ENCODE measurements at places on chromosomes 11 and 22.

GRCh38 chr11:1007279-1007678 lies 29.2 kb downstream of the MUC6 start:
- DNase-seq = no peak

GRCh38 chr11:88415495-88415894 lies 78.0 kb upstream of the CTSC start:
- no peak for DNase-seq

GRCh38 chr11:2182692-2183474 lies 11.3 kb upstream of the TH start:
- no peak for DNase-seq

- no peak for DNase-seq
These were observed 20.9 kb downstream of the KREMEN1 start for GRCh38 chr22:29093501-29094300.

- no peak for DNase-seq
These were observed 7.9 kb downstream of the INPPL1 start for GRCh38 chr11:72232260-72233055.

- no peak for DNase-seq
These were observed 202.1 kb downstream of the ADAMTS15 start for GRCh38 chr11:130650456-130651030.

DNA sequence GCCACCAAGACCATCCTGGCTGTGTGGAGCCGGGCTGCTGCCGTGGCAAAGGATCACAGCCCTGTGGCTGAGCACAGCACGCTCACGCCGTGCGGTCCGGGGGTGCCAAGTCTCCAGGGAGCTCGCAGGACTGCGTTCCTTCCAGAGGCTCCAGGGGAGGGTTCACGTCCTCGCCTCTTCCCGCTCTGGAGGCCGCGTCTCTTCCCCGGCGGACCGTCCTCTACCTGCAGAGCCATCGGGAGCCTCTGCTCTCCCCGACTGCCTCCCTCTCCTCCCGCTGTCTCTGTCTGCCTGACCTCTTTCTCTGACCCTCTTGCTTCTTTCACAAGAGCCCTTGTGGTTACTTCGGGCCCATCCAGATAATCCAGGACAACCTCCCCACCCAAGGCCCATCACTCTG lies 11.4 kb upstream of the MUC5AC start:
- DNase-seq = no peak

GRCh38 chr11:81852896-81853295 lies 880.8 kb downstream of the FAM181B start:
- DNase-seq = no peak

DNA sequence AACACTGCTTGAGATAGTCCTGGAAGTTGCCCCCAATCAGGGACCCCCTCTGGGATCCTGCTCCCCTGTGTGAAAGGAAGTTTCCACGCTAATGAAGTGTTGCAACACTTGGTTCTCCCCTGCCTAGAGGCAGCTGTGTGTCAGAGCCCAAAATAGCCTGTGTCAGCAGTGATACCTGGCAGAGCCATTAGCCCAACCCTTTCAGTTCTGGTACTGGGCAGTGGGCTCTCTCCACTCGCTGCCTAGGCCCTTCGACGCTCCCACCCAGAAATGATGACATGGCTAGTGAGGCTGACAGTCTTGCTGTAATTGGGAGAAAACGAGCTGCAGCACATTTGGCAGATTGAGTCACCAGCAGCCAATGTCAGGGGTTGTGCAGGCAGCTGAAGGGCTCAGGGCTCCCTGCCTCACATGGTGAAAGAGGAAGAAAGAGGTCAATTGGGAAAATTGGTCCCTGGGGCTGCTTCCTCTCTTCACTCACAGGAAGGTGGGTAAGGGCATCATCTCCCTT lies 1.4 kb upstream of the NXF1 start:
- no peak for DNase-seq

DNA sequence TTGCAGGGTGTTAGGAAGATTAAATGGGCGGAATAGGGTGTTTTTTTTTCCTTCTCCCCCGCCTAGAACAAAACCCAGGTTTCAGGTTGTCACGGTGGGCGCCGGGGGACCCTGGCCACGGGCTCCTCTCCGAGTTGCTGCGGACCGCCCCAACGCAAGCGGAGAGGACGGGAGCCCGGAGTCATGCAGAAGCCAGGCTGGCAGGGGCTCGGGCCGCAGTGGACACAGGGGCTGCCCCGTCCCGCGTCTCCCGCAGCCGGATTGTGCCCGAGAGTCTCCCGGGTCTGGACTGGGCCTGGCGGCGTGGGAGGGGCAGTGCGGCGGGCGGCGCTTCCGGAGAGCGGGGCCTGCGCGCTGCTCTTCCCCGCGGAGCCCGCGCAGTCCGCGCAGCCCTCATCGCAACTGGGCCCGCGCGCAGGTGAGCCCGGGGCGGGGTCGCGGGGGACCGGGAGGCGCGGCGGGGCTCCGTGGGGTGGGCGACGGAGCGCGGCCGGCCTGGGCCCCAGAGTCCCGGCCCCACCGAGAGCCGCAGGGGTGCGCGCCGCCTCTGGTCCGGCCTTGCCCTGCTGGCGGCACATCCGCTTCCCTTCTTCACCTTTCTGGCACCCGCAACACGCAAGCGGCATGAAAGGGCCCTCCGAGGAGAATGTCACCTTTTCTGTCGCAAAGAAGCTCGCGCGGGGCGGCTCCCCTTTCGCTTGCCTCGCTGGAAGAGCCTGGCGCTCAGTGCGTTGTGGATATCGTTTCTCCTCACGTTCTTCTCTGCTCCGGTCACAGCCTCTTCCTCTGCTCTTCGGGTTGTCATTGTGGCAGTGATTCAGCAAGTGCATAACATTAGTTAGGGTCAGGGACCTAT lies at the start of gene TIRAP:
Gene TIRAP (plus strand): TSS at position 358 of the 856 bp plus-strand sequence. CDS start 7,802 bp downstream, outside the sequence.
- DNase-seq = no peak

DNA sequence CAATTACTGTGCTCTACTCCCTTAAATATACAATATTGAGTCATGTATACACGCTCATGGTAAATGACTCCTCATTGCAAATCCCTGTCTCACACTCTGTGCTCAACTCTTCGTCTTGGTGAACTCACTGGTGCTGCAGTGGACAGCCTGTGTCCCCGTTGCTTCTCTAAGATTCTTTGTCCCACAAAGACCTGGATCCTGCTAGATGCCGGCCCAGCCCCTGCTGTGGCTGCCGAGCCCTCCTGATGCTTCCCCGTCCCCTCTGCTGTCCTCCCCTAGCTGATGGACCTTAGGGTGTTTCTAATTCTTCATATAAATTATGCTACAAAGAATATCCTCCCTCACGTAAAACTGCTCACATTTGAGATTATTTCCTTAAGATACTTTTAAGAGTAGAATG lies 5.5 kb downstream of the APOL2 start:
- DNase-seq = no peak

- DNase-seq = no peak
These were observed 48.1 kb downstream of the CNTN5 start for GRCh38 chr11:99068832-99069231.

GRCh38 chr11:94801866-94802460 lies 33.8 kb downstream of the AMOTL1 start:
- DNase-seq = no peak

DNA sequence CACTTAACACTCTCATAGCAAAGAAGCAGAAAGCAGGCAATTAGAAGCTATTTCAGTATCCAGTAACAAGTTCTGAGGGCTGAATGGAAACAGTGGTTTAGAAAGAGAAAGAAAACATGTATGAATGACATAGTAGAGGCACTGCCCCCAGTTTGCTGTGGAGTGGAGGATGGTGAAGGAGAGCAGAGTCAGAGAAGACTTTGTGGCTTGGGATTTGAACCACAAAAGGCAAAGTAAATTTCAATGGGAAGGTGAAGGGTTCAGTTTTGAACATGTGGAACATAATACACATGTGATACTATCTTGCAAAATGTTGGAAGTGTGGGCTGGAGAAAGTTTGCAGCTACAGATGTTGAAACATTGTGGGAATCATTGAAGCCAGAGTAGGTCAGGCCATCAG lies 81.4 kb downstream of the SNX19 start:
- DNase-seq = no peak

GRCh38 chr11:11476971-11477645 lies 124.1 kb upstream of the CSNK2A3 start:
- DNase-seq = no peak

DNA sequence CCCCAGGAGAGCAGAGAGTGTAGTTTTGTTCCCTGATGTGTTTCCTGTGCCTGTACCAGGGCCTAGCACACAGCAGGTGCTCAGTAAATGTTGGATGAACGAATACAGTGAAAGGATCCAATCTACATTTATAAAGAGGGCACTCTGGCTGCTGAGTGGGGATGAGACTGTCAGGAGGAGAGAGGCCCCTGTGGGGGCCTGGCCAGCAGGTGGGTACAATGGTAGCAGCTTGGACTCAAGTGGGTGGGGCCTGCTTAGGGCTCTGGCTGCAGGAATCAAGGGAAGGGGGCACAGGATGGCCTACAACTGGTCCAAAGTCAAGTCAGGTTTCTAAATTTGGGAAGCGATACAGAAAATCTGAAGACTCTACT lies 156.6 kb upstream of the GRK3 start:
- no peak for DNase-seq

- no peak for DNase-seq
These were observed 6.6 kb upstream of the FUT4 start for GRCh38 chr11:94537031-94537600.

DNA sequence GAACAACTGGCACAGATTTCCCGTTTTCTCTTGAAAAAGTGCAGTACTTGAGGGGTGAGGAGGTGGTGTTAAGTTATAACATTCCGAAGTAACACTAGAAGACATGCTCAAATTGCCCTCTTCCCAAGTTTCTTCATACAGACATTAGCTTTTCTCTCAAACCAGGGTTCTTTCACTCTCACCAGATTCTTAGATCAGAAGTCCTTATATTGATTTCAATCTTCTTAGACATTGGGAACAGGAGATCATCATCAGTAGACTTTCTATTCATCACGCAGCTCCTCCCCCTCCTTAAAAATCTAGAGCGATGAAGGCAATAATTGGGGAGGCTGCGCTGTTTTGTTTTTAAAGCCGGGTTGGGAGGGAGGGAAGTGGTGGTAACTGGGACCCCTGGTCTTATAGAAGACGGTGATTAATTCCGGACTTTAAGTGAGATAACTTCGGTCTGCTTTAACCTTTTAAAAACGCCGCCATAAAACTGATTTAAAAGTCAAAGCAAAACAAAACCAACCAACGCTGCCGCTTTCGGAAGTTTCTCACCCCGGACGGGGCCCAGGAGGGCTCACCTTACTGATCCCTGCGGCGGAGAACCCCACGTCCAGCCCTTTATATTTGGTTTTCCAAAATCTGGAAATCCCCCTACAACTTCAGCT lies 665 bp downstream of the USP28 start:
- DNase-seq = no peak

DNA sequence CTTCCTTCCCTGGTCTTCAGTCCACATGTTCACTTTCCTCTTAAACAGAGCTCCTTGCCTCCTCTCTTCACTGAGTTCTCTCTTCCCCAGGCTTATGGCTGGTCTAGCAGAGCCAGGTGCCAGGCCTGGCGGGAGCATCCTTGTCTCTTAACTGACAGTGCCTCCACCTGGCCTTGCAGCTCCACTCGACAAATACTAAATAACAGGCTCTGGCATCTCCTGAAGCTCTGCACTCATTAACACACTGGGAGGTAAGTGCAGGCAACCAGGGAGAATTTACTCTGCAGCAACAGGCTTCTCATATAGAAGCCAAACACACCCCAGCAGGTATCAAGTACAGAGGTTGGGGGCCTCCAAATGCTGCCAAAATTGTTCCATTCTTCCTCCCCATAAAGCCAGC lies 438.1 kb downstream of the SOX6 start:
- DNase-seq = no peak

- no peak for DNase-seq
These were observed 86.2 kb downstream of the BDNF start for GRCh38 chr11:27614092-27614491.

DNA sequence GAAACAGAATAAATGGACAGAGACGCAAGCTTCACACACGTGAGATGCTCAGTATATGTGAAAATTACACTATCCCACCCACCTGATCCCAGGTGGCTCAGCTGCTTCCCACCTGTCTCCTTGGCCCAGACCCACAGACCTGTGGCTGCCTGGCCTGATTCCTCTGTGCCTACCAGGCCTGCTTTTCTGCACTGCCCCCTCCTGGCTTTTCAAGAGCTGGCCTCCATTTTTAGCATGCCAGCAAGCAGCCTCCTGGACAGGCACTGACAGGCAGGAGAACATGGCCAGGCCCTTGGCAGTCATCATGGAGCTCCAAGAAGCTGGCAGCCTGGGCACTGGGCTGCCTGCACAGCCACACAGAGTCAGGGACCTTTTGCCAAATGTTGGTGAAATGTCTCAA lies 79.5 kb upstream of the HMGXB4 start:
- no peak for DNase-seq

DNA sequence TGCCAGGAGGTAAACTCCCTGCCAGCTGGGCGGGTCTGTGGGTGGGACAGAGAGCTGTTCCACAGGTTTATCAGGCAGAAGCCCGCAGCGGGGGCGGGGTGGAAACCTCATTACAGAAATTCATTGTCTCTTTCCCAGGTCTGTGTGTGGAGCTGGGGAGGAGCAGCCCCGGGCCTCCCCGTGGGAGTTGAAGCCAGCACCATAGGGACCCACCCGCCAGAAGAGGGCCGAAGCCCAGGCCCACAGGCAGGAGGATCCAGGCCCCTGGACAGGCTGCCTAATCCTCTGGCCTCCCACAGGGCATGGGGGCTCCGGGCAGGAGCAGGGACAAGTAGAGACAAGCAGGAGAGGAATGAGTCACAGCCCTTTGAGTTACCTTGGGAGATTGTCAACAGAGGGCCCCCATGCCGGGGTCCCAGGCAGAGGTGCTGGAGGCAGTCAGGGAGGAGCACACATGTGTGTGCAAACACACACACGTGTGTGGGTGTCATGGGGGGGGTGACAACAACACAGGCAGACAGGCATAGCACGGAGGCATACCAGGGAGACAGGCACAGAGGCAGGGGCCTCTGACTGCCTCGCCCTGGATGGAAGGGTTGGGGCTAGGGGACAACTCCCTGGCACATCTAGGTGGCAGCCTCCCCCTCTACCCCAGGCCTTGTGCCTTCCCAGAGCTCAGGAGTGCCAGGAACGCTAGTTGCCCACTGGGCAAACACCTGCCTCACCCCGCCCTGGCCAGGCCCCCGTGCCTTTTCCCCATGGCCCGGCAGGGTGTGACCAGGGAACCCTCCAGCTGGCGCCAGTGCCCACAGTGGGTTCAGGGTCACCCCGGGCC lies 1.4 kb downstream of the CDC42BPG start:
- DNase-seq = no peak

- DNase-seq = no peak
These were observed 29.2 kb downstream of the RSF1 start for GRCh38 chr11:77791301-77791700.

- DNase-seq = no peak
These were observed 29.7 kb upstream of the PCF11 start for GRCh38 chr11:83127310-83127637.

GRCh38 chr11:42319921-42320320 lies 860.5 kb upstream of the LRRC4C start:
- no peak for DNase-seq

DNA sequence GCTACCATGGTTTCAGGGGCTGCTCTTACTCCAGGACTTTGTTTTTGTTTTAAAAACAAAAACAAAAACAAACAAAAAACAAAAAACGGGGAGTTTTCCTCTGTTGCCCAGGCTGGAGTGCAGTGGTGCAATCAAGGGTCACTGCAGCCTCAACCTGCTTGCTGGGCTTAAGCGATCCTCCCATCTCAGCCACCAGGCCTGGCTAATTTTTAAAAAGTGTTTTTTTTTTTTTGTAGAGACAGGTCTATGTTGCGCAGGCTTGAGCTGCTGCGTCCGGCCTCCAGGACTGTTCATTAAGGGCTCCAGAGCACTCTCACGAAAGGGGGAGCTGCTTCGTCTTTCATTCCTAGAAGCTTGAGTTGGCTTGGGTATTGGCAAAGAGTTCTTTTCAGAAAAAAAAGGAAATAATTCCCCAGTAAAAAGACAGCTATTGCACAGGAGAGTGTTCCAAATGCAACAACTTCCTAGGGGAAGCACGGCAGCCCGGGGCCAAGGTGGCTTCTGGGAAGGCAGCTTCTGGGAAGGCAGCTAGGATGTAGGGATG lies 78.5 kb downstream of the NAT10 start:
- DNase-seq = no peak
